ENCODE measurements at places on chromosomes 2 and 18. TPM values are rescaled to one million over a fixed set of nuclear protein-coding genes. Genes with fewer than 3 reads are reported as not detected.

DNA sequence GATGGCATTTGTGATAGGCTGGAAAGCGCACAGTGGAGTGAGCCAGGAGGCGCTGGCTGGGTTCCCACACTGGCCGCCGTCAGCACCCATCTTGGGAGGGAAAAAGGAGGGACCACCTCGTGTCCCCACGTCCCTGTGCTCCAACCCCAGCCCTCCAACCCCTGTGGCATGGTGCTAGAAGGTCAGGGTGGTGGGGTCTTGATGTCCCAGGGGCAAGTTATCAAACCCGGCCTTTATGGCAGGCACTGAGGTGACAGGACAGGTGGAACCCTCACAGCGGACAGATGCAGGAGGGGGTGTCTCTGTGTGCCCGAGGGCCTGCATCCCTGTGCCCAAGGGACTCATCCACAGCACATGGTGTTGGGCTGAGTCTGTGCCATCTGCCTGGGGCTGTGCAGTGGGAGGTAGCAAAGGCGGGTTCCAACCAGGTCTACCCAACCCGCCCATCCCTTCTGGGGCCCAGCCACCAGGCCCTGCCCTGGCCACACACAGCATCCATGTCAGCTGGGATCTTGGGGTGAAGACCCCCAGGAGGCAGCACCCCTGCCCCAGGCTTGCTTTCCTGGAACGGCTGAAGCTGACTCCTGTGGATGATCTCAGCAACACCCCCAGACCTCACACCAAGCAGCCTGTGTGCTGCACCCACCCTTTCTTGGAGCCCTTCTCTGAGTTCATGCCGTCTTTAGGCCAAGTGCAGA, 246.1 kb downstream of the NDUFA10 start:
- DNase-seq = no peak

The ALPP gene
- not detected for total RNA-seq

GRCh38 chr2:136058262-136058661, 59.7 kb downstream of the CXCR4 start:
- no peak for DNase-seq

The SAG gene
- not detected for total RNA-seq

The WDR75 gene
- 31.5 TPM for total RNA-seq

- DNase-seq = no peak
Observed at GRCh38 chr2:68813596-68813995, 57.6 kb downstream of the BMP10 start.

The SERPINB5 gene
- not detected for total RNA-seq

DNA sequence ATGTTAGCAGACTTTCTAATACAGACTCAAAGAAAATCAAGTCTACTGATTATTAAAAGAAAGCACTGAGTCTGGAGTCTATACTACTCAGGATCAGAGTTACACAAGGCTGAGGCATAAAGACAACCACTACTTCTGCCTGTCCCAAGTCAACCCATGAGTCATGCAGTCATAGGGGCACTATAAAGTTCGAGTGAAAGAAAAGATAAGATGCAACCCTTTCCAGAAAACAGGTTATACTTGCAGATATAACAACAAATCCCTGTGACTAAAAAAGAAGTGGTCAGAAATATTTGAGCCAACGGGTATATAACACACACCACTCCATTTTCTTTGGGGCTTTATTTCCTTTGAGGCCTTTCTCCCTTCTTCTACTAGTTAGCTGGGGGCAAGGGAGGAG, 18.6 kb upstream of the SCRN3 start:
- no peak for DNase-seq

Data from sciatic nerve (tissue), 2 donors.